ENCODE measurements at places on chromosomes 1 and 21.

DNA sequence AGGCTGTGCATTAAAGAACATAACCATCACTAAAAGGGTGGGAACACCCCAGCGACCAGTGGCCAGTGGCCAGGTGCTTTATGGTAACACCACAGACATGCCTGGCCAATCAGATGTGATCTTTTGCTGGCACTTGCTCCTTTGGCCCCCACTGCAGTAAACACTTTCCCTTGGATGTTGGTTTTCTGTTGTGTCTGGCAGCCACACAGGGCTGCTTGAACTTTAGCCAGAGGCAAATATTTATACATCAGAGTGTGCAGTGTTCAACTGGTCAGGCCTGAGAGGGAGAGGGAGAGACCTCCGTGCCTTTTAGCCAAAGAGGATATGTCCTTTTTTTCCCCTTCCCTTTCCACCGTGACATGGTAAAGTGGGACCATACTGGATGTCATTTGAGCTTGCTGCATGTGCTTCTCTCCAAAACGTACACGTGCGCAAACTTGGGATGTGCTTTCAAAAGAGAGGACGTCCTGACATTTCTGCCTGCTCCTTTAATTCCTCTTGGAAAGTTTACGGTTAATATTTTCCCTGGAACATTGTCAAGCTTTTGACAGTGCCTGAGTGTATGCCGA lies 101.2 kb downstream of the NFIA start:
- no peak for DNase-seq

GRCh38 chr21:41398251-41398650 lies 27.8 kb upstream of the MX1 start:
- DNase-seq: no peak

GRCh38 chr1:165257969-165258459 lies 98.5 kb downstream of the LMX1A start:
- peak; percentile 69 for DNase-seq

GRCh38 chr1:234213658-234214128 lies 159.6 kb upstream of the COA6 start:
- DNase-seq: peak; percentile 73

GRCh38 chr1:1619917-1620361 lies 4.6 kb downstream of the MIB2 start:
- DNase-seq: peak; percentile 48

DNA sequence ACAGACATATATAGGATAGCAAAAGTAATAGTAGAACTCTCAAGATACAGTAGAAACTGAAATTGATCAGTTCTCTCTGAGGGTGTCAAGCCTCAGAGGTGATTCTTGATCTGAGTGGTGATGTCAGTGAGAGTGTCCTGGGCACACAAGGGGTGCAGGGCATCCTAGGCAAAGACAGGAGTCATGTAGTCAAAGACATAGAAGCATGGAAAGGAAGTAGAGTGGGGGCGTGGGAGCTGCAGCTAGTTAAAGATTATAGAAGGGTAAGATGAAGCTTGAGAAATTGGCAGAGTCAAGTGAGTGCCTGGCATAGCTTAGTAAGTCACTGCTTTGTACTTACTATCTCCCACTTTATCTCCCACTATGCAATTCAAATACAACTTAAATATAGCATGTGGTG lies 22.8 kb downstream of the CDC7 start:
- no peak for DNase-seq

GRCh38 chr1:52738893-52739292 lies 12.6 kb downstream of the ZYG11B start:
- DNase-seq: no peak

DNA sequence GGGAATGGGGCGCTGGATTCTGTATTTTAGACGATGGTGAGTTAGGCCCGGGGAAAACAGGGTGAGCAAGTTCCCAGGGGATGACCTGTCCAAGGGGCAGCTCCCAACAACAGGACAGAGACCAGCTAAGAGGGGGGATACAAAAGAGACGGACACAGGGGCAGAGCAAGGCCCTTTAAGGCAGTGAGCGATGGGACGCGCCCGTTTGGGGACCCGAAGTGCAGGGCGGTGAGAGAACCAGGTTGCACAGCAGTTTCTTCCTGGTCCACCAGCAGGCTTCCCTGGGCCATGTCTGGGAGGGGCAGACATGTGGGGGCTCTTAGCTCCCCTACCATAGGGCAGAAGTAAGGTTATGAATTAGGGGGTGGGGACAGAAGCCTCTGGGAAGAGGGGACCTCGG lies 22.0 kb downstream of the INAVA start:
- DNase-seq: no peak

- DNase-seq: peak; percentile 29
Measured at GRCh38 chr1:5830771-5831599, 161.2 kb downstream of the NPHP4 start.

DNA sequence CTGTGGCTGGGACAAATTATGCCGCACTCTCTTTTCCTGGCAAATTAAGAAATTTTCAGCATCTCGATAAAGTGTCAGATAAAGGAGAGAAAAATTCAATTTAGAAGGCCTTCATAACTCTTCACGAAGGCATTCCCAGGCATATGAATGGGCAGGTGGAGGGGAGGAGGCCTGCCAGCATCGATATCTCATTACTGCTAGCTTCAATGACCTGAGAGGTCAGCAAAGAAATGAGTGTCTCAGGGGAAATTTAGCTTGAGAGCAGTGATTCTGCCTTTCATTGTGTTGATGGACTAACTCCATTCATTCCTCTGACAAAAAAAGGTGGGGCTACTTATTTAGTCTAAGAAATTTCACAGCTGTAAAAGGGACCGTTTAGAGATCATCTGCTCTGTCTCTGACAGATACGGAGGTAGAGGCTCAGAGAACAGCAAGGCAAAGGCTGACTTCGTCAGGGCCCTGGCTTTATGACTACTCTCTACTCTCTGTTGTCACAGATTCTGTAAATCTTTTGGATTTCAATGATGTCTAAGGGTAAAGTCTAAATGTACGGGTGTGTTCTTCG lies 212.0 kb upstream of the BEND5 start:
- DNase-seq: no peak

- peak; percentile 88 for DNase-seq
Measured at GRCh38 chr1:155050560-155051341, at the start of gene ADAM15. Gene ADAM15 (plus strand): TSS chr1:155051316. CDS start chr1:155051387, 71 bp downstream.

DNA sequence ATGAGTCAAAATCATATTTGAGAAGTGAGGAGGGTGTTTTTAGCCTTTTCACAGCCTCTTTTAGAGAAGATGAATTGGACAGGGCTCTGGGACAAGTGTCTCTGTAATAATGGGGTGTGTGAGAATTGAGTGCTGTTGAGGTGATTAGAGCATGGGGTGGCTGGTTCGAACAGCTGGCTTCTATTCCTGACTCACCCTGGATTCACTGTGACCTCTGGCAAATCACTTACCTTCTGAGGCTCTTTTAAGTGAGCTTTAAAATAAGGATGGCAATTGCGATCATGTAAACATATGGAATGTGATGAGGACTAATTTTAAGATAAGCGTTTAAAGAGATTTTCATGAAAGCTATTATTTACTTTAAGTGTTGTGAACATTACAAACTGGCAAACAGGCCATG lies 243.4 kb downstream of the ADGRL2 start:
- DNase-seq: no peak

- no peak for DNase-seq
Measured at GRCh38 chr1:58899587-58900271, 115.9 kb upstream of the JUN start.

DNA sequence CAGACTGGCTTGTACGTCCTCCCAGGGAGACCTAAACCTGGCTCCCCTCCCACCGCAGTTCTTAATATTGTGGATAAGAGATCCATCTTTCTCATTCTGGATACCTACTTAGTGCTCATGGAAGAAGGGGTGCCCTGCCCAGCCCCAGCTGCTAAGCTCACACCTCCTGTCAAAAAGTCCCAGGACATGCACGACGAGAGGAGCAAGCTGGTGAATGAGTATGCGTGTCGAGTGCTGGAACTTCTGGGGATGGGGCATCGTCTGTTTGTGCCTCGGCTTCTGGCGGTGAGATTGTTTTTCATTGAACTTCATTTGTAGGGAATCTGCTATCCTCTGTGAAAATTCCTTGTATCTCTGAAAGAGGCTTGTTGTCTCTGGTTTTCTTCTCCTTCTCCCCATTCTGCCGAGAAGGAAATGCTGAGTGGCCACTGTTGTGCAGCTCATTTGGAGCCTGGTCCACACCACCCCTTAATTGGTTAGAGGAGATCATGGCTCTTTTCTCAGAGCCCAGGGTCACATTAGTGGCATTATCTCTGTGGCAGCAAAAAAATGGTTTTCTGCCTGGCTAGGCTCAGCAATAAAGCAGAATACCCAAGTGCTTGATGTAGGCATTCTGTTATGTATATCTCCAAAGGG lies 199.4 kb upstream of the CACYBP start:
- DNase-seq: peak; percentile 18

GRCh38 chr1:18100491-18101063 lies 7.0 kb upstream of the IGSF21 start:
- DNase-seq: peak; percentile 73

All from hematopoietic multipotent progenitor cell treated with erythropoietin and hydrocortisone succinate and interleukin-3 and kit ligand, for 4 days (in vitro differentiated cells).